ENCODE measurements at places on chromosomes 1 and 21.

DNA sequence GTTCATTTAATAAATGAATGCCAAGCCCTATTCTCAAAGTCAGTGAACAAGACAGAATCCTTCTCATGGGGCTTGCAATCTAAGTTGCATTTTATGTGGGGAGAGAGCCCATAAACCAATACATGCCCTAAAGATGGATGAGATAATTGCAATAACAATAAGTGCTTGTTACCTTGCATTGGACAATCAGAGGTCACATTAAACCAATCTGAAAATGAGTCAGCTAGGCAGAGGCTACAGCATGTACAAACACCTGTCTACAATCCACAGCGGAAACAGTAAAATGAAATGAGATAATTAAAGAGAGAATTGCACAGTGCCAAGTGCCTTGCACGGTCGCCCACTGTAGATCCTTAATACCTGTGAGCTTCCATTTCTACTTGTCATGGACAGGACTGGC is 7.4 kb upstream of the IGFN1 start:
- no peak for DNase-seq

- DNase-seq, result no peak
These were observed 8.3 kb upstream of the GPR61 start for GRCh38 chr1:109531380-109531779.

DNA sequence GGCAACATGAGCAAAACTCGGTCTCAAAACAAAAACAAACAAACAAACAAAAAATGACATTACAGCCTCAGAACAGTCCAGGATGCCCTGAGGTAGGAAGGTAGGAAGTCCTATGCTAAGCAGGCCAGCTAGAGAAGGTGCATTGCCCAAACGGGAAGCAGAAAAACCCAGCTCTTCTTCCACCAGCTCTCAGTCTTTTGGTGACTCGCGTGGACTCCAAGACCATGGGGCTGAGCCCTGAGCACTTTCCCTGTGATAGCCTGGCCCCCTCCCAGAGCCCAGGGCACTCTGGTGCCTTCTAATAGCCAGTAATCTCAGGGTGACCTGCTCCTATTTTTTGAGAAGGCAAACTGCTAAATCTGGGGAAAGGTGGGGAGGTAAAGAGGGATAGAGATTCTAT is 16.1 kb downstream of the PHLDA3 start:
- no peak for DNase-seq

DNA sequence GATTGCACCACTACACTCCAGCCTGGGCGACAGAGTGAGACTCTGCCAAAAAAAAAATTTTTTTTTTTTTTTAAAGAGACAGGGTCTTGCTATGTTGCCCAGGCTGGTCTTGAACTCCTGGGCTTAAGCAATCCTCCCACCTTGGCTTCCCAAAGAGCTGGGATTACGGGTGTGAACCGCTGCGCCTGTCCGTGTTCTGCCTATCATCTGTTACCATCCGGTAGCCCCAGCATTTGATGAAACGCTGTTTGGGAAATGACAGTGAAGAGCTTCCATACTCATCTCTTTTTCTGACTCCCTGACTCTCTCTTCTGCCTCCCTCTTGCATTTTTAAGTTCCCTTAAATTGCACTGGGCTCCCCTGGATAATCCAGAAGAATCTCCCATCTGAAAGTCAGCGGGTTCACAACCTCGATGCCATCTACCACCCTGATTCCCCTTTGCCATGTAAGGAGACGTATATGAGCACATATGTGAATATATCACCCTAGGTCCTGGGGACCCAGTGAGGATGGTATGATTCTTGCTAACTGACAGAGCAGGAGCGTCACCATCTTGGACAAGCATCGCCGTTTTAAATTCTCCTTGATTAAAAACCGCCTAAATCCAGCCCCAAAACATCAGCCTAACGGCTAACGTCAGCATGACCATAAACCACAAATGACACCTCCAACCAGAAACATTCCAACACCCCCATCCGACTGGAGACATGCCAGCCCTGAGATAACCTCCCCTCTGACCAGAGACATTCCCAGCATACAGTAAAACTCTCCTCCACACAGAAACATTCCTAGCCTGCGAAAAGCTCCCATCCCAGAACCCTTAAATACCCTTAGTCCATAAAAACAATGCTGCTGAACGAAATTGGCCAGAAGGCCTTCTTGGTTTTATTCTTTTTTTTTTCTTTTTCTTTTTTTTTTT is 12.4 kb downstream of the TNFRSF8 start:
- no peak for DNase-seq

GRCh38 chr1:78441921-78442320 is 48.9 kb upstream of the PTGFR start:
- DNase-seq, result no peak

DNA sequence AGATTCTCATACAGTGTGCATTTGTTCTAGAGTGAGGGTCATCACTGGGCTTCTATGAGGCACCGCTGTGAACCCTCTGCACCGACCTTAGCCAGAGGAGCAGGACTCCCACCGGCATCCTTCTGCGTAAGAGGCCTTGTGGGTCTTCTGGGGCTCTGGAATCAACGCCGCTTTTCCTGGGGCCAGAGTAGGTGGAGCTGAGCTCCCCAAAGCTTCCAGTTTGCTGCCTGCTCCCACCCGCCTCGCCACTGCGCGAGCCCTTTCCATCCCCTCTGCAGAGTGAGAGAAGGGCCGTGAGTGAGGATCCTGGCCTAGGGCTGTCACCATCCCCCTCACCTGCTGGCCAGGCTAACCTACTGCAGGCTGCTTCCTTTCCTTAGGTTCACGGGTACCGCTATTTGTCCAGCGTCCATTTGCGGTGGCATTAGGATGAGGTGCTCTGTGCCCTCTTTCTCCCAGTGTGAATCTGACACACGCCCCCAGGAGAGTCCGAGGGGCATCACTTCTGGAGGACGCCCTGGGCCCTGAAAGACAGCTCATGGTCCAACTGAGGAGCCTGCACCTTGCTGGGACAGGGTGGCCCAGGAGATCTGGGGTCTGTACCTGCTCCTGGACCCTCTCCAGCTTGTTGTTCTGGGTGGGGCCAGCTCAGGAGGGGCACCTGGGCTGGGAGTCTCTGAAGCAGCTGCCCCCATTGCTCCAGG is 36.2 kb downstream of the UMODL1 start:
- DNase-seq, result no peak

DNA sequence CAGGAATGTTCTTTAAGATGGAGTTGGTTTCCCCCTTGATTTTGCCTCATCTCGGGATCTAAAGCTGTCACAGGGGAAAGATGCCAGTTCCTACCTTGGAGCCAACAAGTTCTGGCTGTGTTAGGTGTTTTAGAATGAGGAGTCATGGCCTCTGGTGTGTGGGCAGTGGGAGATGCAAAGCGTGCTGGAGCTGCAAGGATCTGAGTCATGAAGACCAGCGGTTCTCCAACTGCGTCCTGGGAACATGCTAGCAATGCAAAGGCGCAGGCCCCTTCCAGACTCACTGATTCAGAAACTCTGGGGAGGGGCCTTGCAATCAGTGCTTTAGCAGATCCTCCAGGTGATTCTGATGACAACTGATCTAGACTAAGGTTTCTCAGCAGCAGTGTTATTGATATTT is 109.1 kb downstream of the UCK2 start:
- DNase-seq, result no peak

- DNase-seq, result no peak
These were observed 53.8 kb downstream of the PRDM2 start for GRCh38 chr1:13753636-13754402.

DNA sequence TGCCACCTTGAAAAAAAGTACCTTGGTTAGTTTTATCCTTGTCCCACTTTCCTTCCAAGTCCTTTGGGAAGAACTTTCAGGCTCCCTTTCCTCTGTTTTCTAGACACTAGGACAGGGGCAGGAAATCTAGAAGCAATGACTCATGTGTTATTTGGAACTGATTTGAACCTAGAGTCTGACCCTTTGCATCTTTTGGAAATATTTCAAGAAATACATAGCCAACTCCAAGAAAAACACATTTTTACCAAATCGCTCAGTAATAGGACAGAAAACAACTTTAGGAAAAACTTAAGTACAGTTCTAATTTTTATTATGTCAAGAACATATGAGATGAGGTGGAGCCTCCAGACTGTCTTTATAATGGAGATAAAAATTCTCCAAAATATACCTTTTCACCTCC is 292.4 kb downstream of the PTBP2 start:
- no peak for DNase-seq

- DNase-seq, result no peak
These were observed 103.9 kb downstream of the TGFBR3 start for GRCh38 chr1:91781901-91782622.

DNA sequence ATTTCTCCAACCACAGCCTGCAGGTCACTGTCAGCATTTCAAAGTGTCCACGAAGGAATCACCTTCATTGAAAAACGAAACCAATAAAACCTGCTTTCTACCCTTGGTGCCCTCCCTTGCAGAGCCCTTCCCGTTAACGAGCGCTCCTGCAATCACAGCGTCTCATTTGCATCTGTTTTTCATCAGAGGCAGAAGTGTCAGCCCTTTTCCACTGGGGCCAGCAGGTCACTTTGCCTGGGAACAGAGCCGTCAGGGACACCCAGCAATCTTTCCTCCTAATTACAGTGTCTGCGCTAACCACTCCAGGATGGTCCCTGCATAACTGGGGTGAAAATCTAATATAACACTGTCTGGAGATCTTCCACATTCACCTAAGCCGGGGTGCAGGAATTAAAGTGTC is 85.3 kb downstream of the PSMG1 start:
- DNase-seq, result no peak

GRCh38 chr1:186950547-186950946 is 121.8 kb downstream of the PLA2G4A start:
- DNase-seq, result no peak

DNA sequence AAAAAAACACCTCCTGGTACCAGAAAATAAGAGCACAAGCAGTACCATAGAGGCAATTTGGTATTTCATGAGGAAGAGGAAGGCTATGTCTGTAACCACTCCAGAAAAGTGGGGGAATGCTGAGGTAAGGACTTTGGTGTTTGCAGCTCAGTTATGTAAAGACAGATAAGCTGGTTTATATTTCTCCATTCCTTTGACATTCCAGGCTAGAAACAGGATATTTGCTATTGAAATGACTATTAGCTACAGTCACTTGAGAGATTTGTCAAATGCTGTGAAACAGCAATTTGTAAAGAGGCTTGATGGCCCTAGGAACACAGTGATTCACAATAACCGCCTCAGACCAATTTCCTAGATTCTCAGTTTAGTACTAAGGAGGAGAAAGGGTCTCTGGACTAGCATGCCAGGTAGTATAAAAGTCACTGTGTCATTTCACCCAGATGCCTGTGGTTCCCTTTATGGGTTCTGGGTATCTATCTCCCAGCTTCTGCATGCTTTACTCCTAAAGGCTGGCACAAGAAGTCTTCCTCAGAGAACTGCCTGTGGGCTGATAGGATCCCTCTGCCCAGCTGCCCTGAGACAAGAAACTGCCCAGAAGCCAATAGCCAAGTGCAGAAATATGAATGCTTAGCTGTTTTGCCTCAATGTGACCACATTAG is 80.5 kb downstream of the VCAM1 start:
- no peak for DNase-seq

GRCh38 chr1:197342044-197342565 is 74.1 kb downstream of the CRB1 start:
- DNase-seq, result no peak
